ENCODE measurements at places on chromosomes 11 and 22.

DNA sequence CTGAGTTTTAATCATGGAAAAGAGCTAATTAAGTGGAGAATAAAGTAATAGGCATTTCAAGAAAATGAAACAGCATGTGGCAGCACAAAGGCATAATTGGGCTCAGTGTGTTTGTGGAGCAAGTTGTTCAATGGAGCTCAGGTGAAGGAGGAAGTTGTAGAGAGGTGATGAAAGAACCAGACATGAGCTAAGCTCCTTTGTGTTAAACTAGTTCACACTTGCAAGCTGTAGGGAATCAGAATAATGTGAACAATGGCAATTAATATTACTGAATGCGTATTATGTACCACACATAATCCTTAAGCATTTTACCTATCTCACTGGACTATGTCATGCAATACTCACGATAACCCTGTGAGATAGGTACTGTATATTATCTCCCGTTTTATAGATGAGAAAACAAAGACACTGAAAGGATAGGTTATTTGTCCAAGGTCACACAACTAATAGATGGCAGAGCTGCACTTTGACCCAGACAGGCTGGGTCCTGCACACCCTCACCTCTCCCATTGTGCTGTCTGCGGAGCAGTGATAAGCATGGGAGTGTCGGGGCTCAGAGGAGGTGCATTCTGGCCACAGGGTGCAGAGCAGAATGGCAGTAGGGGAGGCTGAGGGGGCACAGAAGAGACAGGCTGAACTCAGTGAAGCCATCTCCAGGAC, 8.9 kb downstream of the OLFML1 start:
- no peak for DNase-seq

GRCh38 chr22:38310518-38311322, 6.5 kb downstream of the CSNK1E start:
- DNase-seq = no peak

DNA sequence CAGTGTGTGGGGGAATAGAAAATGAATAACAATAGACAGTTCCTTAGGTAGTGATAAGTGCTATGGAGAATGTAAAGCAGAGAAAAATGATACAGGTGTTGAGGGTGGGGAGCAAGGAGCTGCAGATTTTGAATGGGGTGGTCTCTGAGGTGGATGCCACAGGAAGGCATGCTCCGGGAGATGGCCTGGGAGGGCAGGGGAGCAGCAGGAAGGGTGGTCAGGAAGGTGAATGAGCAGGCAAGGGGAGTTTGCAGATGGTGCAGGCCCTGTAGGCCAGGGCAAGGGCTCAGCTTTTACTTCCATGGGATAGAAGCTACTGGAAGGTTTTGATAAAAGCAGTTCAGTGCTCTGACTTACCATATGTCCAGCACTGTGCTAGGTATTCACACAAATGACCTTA, 44.8 kb downstream of the FDX1 start:
- no peak for DNase-seq

- DNase-seq = no peak
Observed at GRCh38 chr11:66478729-66479393, 1.4 kb upstream of the DPP3 start.

- DNase-seq = no peak
Observed at GRCh38 chr11:8100605-8101004, 19.6 kb downstream of the TUB start.

DNA sequence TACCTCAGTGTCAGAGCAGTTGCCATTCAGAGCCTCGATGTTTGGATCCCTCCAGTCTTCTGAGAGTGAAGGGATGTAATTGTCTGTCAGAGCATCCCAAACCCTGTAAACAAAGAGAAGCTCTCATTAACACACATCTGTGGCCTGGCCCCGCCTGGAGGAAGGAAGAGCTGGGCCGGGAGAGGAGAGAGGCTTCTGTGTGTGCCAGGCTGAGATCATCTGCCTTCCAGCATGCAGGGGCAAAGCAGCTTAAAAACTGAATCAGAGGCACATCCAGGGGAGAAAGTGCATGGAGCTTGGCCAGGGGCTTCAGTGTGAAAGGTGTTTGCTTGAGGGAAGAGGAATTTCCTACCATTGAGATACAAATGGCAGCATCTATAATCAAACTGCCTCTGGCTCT, 14.5 kb downstream of the FEZ1 start:
- DNase-seq = peak; percentile 57

GRCh38 chr11:8787372-8787771, 104.8 kb downstream of the RPL27A start:
- peak; percentile 41 for DNase-seq

DNA sequence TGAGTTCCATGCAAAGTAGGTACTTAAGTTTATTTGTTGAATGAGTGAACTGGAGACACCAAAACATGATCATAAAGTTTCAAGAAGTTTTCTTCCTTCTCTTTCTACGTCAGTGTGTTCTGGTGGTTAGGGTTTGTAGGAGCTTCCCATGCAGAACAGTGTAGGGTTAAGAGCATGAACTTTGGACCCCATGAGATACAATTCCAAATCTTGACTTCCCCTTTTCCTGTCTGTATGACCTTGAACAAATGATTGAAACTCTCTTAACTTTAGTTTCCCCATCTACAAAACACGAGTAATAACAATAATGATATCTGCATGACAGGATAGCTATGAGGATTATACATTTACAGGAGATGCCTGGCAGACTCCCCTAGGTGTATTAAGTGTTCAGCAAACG, 41.0 kb upstream of the TENM4 start:
- DNase-seq = no peak

DNA sequence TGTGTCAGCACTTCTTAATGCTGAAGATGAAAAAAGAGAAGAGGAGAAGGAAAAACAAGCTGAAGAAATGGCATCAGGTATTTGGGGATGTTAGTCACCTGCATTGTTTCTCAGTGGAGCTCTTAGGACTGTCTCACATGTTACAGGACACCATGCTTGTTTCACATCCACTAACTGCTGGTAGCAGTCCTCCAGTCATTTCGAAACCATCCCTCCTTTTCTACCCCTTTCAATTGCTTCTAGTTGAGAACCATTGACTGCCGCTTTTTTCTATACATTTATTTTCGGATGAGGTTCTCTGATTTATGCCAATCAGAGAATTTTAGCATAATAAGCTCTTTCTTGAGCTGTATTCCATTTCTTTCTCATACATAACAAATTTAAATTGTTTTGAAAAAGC, 21.5 kb downstream of the BIRC2 start:
- no peak for DNase-seq

GRCh38 chr22:48821346-48821690, 1006.4 kb downstream of the BRD1 start:
- DNase-seq = no peak

DNA sequence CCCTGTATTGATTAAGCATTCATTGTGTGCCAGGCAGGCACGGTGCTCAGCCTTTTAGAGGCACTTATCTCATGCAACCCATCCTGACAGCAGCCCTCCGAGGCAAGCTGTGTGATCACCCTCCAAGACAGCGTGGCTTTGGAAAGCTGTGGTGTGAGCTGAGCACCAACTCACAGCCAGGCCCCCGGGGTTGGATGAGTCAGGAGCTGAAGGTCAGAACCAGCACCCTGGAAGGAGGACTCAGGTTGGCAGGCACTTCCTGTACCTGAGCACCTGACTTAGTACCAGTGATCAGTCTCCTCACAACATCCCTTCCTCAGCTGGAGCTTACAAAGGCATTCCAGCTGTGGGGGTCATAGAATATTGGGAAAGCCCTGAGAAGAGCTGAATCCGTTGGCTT, 9.0 kb downstream of the PATZ1 start:
- DNase-seq = peak; percentile 76

GRCh38 chr11:59552844-59553243, 41.5 kb downstream of the OR4D9 start:
- peak; percentile 45 for DNase-seq

DNA sequence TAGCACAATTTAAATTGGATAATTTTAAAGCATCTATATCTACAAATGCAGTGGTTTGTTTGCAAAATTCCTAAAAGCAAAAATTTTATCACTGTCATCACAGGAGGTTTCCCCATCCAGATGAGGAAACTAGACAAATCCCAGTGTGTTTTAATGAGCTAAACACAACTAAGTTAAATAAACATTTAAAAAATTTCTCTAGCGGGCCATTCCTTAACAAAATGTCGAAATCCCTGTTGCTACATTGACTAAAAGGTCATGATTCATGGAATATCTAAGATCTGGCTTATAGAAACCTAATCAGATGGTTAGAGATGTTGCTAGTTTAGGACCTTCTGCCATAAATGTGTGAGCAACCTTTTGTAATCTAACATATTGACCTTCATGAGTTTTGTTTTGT, 107.3 kb upstream of the BDNF start:
- no peak for DNase-seq

DNA sequence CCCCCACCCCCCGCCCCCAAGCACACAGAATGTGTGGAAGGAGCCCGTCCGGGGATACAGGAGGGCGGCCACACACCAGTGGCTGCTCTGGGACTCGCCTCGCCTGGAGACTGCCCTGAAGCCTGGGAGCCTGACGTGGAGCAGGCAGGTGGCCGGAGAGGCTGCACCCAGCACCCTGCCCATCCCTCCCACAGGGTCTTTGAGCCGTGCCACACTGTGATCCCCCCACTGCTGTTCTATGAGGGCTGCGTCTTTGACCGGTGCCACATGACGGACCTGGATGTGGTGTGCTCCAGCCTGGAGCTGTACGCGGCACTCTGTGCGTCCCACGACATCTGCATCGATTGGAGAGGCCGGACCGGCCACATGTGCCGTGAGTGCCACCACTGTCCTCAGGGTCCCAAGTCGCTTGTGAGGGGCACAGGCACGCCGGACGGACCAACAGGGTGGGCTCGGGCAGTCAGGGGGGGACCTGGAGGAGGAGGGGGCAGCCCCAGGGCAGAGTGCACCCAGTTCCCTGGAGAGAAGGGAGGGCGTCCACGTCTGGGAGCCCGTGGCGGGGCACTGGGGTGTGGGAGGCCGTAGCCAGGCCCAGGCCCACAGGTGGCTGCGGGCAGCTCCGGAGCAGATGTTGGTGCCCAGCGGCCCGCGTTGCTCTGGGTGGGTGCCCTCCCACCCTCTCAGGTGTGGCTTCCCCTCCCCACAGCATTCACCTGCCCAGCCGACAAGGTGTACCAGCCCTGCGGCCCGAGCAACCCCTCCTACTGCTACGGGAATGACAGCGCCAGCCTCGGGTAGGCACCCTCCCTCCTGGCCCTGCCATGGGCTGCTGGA, 27.0 kb upstream of the MUC5B start:
- DNase-seq = peak; percentile 31

- DNase-seq = peak; percentile 32
Observed at GRCh38 chr11:134481933-134482527, 70.0 kb upstream of the B3GAT1 start.

- DNase-seq = peak; percentile 23
Observed at GRCh38 chr11:78931891-78932290, 357.2 kb upstream of the NARS2 start.

DNA sequence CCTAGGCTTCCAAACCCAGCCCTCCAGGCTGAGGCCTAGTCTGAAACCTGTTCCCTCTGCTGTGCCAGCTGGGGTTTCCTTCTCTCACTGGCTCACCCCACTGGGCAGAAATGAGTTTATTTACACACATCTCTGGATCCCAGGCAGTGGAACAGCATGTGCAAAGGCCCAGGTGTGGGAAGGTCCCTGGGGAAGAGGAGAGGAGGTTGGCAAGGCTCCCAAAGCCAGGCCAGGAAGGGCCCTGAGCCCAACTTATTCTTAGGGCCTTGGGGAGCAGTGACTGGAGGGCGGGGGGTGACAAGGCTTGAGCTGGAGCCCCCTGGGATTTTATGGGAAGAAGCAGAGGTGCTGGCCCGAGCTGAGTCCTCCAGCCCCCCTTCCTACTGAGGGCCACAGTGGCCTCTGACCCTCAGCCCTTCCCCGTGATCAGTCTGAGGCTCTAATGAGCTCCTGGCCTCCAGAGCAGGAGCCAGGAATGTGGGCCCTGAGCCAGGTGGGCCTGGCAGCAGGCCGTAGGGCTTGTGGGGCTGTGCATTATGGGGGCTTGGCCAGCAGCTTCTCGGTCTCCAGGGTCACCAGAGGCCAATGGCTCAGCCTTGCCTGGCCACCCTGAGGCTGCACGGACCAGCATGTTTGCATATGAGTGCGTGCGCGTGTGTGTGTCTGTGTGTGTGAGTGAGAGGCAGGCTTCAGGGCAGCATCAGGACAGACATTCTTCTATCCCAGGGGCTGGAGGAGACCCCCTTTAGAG, 2.9 kb downstream of the MYO7A start:
- no peak for DNase-seq

- no peak for DNase-seq
Observed at GRCh38 chr11:133981156-133981555, 24.4 kb upstream of the IGSF9B start.

GRCh38 chr11:112523951-112524350, 263.3 kb upstream of the PLET1 start:
- DNase-seq = no peak

- DNase-seq = no peak
Observed at GRCh38 chr11:58199271-58199670, 4.7 kb downstream of the OR1S2 start.

GRCh38 chr22:32801537-32802236, at the start of gene TIMP3:
Gene TIMP3, plus strand, starts transcription at chr22:32801705. Its CDS starts 297 bp downstream, at chr22:32802002.
- peak; percentile 93 for DNase-seq

DNA sequence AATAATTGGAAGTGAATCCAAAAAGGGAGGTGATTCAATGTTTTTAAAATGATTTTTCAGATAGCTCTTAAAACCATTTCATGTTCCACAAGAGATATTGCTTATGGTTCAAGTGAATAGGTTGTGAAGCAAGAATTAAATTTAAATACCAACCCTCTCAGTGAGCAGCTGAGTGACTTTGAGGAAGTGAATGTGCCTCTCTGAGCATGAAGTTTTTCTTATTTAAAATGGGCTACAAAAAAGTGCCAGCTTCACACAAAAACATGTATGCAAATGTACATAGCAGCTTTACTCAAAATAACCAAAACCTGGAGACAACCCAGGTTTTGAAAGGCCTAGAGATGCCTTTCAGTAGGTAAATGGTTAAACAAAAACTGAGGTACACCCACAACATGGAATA, 35.5 kb upstream of the GAB4 start:
- no peak for DNase-seq

DNA sequence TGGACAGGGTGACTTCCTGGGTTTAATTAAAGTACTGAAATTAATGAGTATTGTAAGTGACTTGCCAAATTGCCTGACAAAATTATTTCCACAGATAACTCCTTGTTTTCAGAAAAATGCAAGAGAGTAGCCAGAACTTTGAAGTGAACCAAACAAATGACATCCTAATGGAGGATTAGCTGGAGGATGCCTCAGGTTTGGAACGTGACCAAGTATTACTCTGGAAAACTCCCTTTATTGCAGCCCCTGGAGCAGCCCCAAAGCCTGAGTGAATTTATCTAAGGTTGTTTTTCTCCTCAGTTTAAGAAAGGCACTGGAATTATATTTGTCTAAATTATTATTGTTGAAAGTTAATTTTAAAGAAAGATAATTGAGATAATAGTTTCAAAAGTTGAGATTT, 343.6 kb upstream of the MTNR1B start:
- DNase-seq = no peak

DNA sequence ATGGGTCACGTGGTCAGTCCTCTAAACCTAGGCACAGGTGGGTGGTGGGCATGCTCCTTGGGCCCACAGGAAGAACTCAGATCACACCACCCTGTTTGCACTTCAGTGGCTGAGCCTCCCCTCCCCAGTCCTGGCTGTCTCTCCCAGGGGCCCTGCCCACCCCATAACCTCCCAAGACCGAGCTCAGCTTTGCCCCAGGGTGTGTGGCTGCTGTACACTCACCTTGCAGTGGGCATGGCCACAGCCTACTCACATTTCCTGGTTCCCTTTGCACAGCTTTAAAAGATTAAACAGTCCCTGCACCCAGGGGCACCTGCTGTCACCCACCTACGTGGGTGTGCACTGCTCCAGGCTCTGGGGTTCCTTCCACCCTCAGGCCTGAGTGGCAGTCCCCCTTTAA, 13.8 kb downstream of the TRIOBP start:
- DNase-seq = no peak

Measured in islet precursor cell (in vitro differentiated cells).